DMS53 (cell line): ENCODE measurements at places on chromosomes 1 and 21.
A peak's percentile ranks its signal among the peaks of the same experiment; 100 is the strongest.

- no peak for DNase-seq
Observed at GRCh38 chr1:116256875-116257274, 116.2 kb upstream of the ATP1A1 start.

DNA sequence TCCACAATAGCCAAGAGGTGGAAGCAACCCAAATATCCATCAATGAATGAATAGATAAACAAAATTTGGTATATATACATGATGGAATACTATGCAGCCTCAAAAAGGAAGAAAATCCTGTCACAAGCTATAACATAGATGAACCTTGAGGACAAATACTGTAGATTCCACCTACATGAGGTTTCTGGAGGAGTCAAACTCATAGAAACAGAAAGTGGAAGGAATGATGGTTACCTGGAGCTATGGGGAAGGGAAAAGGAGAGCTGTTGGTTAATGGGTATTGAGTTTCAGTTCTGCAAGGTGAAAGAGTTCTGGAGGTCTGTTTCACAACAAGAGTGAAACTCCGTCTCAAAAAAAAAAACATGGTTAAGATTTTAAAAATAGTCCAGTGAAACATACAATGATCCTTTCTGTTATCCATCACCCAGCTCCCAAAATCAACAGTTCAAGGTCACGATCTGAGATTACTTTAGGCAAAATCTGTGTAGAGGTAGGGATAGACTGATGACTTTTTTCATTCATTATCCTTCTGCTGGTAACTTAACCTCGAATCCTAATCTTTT lies 80.8 kb upstream of the HNRNPU start:
- DNase-seq: no peak

DNA sequence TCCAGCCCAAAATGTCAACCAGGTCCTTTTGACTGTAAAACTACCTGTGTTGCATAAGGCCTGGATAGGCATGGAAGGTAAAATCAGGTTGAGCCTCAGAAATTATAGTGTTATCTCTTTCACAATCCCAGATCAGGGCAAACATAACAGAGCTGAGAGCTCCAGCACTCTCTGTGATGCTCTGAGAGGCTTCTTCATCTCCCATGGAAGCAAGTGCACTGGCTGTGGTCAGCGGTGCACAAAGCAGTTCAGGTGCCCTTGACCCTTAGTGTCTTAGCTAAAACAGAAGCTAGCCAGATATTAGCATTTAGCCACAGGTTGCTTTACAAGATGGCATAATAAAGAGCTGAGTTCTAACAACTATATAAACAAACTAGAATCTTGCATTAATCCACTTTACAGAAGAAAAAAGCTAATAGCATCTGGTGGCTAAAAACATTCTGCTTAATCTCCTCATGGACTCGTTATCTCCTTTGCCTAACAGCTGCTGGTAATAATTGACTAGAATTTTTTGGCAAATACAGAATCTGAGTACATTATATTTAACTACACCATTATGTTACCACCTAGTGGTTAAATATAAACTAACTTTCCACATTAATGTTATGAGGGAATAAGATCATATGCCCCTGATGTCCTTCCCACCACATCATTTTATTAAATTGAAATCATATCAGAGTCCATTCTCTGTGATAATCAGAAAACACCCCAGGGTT lies 25.6 kb upstream of the POGK start:
- peak; percentile 14 for DNase-seq

- DNase-seq: peak; percentile 95
Observed at GRCh38 chr1:17579951-17580939, 40.7 kb downstream of the ARHGEF10L start.

- DNase-seq: no peak
Observed at GRCh38 chr1:106962591-106962990, 93.9 kb upstream of the PRMT6 start.

GRCh38 chr1:66444438-66445265 lies 89.3 kb upstream of the SGIP1 start:
- DNase-seq: no peak

GRCh38 chr1:235919127-235919832 lies 52.6 kb upstream of the LYST start:
- no peak for DNase-seq

DNA sequence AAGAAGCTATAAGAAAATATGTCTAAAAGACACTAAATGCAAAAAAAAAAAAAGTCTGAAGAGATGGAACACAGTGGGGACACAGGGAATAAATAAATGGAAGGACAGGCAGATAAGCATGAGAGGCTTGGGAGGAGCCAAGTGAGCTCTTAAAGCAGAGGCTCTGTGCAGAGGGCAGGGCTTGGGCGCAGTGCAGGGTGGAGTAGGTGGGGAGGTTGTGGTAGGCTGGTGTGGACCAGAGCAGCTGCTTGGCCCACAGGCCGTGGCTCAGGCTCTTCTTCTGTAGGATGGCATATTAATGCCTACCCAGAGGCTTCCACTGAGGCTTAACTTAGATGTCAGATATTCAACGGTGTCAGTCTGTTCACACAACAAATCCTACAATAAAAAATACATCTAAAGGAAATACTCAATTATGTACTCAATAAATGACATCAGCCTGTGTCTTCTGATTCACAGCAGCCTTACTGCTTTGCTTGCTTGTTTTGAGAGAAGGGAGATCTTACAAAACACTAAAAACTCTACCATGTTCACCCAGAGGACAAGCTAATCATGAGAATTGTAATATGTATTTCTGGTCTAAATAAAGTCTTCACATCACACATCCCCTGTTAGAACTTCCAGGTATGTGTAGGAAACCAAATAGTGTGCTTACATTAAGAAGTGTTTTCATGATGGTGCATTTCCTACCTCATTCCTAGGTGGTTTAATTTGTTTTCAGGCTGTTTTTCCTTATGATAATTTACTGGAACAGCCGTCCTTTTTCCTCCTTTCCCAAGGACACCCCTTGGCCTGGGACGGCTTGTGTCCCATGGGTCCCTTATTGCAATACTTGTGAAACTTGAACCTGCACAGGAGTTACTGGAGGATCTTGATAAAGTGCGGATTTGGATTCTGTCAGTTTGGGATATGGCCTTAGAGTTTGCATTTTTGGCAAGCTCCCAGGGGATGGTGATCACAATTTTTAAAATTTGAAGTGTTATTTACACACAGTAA lies 24.9 kb downstream of the DIP2A start:
- no peak for DNase-seq

DNA sequence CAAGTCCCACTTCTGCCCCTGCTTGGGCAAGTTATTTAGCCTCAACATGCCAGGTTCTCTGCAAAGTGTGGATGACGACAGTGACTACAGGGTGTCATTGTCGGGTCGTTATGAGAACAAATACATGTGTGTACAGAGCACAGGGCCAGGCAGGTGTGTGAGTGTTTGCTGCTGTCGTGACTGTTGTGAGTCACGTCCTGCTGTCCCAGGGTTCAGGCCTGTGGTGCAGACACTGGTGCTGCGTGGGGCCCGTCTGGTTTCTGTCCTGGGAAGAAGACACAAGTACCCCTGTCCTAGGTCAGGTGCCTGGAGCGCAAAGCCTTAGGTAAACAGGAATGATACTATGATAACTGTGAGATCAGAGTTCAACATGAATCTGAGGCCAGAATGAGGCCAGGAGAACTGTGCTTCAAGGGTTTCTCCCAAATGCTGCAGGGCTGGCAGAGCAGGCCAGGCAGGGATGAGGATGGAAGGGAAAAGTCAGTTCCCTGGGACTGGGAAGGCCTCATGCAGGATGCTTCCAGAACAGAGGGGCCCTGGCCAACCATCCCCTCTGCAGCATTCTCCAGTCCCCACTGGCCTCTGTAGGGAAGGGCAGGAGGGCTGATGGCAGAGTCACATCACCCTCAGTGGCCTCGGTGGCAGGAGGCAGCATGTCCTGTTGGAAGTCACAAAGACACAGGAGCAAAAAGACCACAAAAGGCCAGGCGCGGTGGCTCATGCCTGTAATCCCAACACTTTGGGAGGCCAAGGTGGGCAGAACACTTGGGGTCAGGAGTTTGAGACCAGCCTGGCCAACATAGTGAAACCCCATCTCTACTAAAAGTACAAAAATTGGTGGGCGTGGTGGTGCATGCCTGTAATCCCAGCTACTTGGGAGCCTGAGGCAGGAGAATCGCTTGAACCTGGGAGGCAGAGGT lies 15.7 kb downstream of the GPR157 start:
- peak; percentile 99 for DNase-seq

DNA sequence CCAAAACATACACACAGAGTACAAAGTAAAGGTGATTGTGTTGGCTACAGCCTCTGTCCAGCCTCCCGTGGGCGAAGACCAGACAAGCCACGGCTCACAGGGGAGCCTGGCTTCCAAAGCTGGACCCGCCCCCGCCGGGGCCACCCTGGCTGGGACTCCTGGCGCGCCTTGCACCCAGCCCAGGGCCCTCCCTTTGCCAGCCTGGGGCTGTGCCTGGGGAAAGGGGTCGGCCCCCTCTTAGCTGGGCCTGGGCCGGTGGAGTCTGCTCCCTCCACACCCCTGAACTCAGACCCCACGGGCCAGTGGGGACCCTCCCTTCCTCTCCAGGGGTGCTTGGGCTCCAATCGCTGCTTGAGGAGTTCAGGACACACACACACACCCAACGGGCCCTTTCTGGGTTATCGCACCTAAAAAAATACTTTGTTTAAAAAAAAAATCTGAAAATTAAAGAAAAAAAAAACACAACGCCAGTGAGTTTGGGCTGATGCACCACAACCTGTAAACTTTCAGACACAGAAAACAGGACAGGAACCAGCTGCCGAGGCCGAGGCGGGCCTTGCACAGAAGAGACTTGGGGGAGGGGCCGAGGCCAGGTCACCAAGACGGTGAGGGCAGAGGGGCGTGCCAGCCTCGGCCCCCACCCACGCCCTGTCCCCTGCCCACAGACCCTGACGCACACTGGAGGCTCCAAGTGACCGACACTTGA lies 56.3 kb downstream of the KCNAB2 start:
- DNase-seq: no peak

GRCh38 chr1:213393860-213394259 lies 342.8 kb downstream of the RPS6KC1 start:
- DNase-seq: no peak

- peak; percentile 100 for DNase-seq
Observed at GRCh38 chr1:218366322-218367052, 21.4 kb downstream of the TGFB2 start.

- no peak for DNase-seq
Observed at GRCh38 chr1:82901118-82901517, 1097.8 kb downstream of the TTLL7 start.

DNA sequence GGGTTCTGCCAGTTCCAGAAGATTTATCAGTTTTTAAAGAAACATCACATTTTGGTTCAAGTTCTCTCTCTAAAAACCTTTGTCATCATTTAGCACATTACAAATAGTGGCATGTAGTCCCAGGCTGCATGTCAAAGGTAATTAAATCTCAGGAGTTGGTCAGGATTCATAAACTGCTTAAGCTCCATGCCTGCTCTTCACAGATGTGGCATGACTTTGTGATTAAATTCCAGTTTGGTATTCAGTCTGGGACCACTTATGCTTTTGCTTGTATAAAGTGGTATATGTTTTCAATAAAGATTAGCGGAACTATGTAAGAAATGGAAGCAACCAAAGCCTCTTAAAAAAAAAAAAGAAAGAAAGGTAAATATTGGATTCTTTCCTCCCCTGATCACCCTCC lies 408.0 kb downstream of the DISC1 start:
- no peak for DNase-seq

GRCh38 chr1:180482425-180483275 lies 19.7 kb downstream of the ACBD6 start:
- peak; percentile 78 for DNase-seq

GRCh38 chr1:224506141-224506814 lies 71.7 kb upstream of the WDR26 start:
- no peak for DNase-seq

DNA sequence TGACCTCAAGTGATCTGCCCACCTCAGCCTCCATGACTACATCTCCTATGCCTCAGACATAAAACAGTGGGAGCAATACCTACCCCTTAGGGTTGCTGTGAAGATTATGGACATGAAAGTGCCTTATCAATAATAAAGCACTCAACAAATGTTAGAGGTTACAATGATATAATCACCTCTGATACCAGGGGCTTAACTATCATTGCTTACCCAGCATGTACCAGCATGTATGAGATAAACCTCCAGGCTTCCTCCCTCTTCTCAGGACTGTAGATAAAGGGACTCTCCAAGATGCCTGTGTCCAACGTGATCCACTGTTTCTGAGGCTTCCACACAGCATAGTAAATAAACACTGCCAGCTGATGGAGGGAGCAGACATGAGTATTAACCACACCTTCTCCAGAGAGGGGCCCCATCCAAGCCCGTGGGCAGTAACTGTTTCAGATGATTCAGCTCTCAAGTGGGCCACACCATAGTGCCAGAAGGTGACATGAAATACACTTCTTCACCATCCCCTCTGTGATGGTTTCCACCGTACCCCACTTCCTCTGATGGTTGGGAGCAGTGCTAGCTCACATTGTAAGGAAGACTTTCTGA lies 26.2 kb downstream of the RHBDL2 start:
- peak; percentile 13 for DNase-seq

DNA sequence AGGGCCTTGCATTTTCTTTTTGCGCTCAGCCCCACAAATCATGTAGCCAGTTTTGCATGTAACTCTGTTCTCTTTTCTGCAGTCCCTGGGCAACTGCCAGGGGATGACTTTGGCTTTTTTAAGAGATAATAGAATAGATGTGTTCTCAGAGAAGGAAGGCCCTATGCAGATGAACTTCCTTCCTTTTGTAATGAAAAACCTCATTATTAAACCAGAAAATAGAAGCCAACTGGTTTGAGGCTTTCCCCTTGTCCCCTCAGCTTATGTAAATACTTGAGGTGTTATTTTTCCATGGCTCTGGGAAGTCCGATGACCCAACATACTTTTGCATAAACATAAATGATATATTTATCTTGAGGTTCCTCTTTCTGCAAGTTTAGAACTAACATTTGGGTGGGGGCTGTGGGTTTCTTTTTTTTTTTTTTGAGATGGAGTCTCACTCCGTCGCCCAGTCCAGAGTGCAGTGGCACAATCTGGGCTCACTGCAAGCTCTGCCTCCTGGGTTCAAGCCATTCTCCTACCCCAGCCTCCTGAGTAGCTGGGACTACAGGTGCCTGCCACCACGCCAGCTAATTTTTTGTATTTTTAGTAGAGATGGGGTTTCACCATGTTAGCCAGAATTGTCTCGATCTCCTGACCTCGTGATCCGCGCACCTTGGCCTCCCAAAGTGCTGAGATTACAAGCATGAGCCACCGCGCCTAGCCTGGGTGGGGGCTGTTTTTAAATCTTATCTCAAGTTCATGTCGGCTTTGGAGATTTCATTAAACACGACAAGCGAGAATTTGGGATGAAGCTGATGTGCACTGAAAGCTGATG lies 14.4 kb upstream of the FCRL5 start:
- DNase-seq: no peak

GRCh38 chr1:98119796-98120195 lies 199.0 kb upstream of the DPYD start:
- peak; percentile 76 for DNase-seq
